ENCODE measurements at places on chromosomes 16 and 17.

- DNase-seq = no peak
These were observed 1.2 kb upstream of the MPRIP start for GRCh38 chr17:17041018-17041521.

DNA sequence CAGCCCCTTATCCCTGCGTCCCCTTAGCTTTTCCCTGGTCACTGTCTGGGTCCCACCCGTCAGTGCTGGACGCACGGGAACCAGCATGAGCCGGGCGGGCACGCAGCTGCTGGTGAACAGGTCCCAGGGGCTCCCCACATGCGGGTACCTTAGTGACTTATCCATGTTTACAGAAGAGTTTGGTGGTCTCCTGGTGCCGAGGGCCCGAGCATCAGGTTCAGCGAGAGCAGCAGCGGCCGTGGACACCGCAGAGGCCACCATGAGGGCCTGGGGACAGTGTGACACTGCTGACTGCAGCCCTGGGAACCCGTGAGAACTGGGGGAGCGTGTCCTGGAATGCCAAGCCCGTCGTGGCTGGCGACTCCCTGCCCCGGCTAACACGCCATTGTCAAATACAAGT is 6.5 kb downstream of the CD7 start:
- DNase-seq = no peak

DNA sequence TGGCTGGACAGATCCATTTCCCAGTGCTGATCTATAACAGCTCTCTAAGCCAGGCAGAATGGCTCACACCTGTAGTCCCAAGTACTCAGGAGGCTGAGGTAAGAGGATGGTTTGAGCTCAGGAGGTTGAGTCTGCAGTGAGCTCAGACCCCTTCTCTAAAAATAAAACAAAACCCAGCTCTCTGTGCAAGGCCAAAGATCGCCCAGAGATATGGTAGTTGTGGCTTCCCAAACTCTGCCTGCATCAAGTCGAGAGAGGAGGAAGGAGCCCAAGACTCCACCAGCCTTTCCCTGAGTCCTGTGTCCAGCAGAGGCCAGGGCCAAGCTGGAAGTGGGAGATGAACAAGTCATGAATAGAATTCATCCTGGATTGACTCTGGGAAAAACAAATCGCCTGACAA is 88.8 kb downstream of the TMEM132E start:
- DNase-seq = no peak

- no peak for DNase-seq
These were observed 50.6 kb downstream of the RBBP6 start for GRCh38 chr16:24589997-24590396.

DNA sequence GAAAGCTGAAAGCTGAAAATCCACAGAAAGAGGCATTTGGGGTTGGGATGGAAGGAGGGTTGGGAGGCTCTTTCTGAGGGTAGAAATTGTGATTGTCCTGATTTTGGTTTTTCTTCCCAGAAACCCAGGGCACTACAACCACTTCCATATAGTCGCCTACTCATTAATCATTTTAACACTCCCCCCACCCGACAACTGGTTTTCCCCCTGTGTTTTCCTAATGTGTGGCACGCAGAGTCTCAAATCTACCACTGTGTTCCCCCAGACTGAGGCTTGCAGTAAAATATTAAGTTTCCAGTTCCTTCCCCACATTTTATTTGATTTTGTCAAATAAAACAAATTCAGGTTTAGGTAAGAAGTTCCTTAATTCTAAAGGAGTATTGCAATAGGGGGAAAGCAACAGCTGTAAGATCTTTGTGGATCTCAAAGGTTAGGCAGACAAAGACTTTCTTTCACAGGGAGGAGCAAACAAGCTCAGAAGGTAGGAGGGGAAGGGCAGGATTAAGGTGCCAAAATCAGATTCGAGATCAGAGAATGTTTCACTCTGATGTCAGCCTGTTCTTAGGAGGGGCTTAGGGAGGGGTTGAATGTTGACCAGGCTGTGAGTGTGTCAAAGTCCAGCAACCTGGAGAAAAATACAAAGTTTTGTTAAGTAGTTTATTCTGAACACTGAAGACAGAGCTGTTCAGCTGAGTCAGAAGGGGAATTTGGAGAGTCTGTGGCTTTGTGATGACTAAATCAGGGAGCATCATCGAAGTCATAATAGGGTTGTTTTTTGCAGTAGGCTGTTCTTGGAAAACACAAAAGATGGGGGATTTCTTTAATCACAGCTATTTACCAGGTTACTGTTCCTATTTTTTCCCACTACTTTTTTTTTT is 3.6 kb downstream of the ZNF267 start:
- peak; percentile 58 for DNase-seq

Data from CD4-positive, alpha-beta T cell treated with Interleukin-6 at 100 ng/mL for 8 hours (primary cell).